ENCODE measurements at places on chromosomes 13 and 19.

DNA sequence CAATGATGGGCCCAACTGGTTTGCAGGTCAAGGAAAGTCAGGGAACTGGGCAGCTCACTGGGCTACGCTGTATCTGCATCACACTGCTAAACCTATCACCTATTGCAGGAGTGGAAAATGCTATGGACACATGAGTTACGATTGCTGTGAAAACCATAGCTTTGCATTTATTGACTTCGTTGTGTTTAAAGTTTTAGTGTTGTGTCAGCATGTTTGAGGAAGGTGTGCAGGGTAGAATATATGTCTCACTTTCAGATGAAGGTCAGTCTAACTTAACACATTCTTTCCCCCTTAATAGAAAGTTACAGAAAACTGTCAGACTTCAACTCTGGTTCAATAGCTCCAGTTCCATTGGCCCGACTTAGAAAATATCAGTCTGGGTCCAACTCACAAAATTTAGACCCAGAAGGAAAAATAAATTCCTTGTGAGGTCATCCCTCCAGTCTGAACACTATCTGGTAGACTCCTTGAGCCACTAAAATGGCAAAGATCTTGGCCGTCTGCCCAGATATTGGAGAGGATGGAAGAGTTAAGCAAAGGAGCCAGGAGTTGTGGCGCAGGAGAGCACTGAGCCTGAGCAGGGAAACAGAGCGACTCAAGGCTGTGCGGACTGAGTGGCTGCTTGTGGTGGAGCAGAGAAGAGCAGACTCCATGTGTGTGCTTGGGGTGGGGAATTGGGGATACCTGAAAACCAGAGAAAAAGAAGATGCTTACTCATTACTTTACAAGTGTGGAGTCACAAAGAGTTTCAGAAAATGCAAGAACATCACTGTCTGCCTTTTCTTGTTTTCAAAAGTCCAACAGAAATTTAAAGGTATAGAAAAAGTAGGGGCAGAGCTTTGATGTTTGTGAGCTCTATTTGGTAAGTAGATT, 518.5 kb downstream of the FGF9 start:
- no peak for DNase-seq

DNA sequence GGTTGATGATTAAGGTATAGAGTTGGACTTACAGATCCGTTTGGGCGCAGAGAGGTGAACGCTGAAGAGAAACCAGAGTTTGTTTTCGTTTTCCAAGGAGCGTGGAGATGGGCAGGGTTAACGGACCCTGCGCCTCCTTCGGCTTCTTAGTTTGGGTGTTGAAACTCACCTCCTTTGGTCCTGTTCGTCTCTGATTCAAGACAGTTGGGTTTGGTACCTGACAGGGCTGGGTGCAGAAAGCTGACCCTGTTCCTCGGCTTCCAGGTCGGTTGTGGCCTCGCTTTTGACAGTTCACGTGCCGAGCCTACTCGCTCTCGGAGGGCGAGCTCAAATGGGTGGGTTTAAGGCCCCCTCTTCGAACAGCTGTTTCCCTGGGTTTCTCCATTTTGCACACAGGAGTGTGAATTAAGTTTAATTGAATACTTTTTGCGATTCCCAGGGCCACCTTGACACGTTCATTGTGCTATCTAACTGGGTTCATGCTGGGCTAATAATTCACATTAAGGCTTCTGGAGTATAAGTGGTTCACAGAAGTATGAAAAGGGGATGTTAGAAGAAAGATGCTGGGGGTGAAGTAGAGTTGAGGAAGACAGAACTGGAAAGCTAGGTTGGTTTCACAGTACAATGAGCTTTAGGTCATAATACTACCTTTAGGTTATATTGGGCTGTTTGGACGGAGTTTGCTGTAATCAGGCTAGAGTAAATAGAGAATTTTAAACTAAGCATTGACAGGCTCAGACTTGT, 638 bp downstream of the USPL1 start:
- DNase-seq = no peak

DNA sequence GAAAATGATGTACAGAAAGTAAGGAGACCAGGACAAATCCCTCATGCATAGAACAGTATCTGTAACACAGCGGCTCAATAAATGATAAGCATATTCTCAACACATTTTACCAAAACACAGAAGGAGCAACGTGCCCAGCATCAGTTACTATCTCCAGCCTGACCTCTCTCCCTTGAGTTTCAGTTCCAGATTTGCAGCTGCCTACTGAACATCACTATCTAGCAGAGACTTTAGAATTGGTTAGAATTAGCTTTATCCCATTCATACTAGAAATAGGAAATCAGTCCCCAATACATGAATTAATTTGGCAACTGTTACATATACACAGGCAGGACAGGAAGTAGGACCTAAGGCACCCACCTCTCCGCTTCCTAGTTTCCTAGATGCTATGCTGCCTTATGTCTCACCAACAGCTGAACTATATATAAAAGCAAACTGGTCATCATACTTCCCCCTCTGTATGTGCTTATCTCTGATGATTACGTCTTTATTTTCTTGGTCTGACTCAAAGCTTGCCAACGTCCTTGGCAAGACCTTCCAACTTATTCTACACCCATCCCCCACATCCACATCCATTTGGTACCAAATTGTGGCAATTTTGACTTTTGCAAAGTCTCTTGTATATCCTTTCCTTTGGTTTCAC, 61.1 kb downstream of the SACS start:
- no peak for DNase-seq

DNA sequence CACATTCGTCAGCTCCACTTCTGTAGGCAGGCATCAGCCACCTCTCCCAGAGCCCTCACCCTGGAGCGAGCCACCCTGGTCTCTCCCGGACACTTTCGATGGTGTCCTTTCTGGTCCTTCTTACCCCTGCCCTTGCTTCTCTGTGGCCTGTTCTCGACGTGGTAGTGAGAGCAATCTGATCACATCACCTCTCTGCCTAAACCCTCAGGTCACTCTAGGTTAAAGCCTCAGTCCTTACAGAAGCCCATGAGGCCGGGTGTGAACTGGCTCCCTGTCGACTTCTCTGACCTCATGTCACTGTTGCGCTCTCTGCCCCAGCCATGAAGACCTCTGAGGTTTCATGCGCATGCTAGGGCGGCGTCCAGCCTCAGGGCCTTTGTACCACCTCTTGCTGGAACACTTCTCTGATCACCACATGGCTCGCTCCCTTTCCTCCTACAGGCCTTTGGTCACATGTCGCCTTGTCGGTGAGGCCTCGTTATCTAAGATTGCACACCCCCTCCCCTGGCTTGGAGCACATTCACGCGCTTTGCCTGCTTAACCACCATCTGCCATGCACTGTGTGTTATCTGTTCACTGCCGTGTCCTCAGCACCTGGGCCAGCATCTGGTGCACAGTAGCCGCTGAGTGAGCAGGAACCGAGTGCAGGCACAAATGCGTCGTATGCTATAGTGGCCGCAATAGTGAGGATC, 101.5 kb downstream of the DPF1 start:
- no peak for DNase-seq

DNA sequence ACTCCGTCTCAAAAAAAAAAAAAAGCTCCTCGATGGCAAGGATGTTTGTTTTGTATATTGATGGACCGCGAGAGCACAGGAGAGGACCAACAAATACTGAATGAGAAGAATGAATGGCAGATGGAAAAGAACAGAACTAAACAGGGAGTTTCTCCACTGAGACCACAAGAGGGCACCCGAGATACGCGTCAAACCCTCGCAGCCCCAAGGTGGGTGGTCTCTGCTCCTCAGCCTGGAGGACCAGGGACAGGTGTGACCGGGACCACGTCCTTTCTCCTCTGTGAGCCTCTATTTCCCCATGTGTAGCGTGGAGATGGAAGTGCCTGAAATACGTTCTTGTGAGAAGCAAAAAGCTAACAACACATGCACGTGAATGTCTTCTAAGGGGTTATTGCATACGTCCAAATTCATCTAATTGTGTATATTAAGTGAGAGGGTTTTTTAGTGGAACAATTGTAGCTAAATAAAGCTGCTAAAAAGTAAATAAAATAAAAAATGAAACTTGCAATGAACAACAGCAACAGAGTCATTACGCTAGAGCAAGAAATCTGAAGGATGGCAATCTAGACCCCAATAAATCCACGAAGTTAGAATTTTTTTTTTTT, 8.3 kb upstream of the CDC42EP5 start:
- no peak for DNase-seq

DNA sequence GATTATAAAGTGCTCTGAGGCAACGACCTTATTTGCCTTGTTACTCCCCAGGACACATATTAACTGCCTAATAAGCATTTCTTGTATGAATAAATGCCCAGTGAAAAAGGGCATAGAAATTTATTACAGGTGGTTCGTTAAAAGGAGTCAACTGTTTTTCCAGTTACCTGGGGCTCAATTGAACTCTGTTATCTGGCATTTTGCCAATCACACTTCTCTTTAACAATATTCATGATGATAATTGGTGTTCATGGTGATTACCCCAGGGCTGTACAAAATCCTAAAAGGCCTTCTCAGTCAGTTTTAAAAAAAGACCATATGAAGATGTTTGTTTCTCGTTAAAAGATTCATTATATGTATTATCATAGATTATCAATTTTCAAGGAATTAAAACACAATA, 57.1 kb downstream of the KL start:
- no peak for DNase-seq

DNA sequence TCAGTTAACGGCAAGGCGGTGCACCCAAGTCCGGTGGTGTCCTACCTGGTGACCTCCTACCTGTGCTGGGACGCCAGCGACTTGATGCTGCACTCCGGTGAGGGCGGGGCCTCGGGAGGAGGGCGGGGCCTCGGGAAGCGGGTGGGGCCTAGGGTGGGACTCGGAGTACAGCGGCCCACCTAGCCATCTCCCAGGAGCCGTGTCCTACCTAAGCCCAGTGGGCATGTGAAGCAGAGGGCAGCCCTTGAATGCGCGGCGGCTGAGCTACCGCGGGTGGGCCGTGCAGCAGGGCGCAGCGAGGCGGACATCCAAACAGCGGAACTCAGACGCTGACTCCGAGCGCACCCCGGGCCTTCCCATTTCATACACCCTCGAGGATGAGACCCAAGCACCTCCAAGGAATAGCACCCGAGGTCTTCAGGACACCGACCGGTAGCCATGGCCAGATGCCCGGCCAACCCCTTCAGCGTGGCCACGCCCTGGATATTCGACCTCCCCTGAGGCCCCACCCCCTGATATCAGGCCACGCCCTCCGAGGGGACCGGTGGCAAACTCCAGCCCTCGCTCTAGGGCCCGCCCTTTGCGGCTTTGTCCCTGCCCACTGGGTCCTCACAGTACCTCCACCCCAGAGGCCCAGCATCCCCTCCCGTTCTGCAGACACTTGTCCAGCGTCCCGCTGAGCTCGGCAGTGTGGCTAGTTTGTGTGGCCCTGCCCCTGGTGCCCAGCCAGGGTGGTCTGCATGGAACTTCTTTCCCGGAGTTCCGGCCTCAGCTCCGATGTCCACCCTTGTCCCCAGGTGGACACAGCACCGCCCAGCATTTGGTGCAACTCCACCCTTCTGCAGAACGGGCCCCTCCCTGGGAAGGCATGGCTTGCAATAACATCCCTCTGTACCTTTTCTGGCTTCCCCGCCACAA, 5.4 kb downstream of the KLK1 start:
- DNase-seq = no peak

GRCh38 chr13:106568299-106569003, 514 bp upstream of the ARGLU1 start:
- no peak for DNase-seq

GRCh38 chr19:55257461-55258420, 1.1 kb downstream of the PPP6R1 start:
- DNase-seq = no peak

DNA sequence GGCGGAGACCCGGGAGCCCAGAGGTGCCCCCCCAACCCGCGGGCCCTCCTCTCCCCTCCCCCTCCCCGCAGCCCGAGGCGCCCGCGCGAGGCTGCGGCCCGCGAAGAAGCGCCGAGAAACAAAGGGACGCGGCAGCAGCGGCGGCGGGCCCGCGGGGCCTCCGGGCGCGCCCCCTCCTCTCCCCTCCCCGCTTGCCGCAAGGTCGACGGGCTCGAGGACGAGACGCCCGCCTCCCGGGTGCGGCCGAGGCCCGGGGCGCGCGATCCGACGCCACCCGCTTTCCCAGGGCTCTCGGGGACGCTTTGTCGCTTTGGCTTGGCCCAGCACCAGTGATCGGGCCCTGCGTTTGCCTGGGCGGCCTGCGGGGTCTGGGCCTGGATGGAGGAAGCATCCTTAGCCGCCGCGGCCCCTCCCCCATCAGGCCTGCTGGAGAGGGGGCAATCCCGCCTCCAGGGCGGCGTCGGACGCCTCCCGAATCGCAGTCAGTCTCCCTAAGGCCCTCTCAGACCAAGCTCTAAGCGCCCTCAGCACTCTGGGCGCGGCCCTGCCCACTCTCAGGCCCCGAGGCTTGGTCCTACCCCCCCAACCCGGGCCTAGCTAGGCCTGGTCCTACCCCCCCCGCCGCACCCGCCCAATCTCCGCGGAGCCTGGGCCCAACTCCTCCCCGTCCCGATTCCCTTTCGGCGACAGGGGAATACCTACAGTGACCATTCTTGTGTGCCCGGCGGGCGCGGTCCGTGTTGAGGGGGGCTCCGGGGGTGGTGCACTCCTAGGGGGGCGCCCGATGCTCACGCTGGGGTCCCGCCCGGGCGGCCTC, 740 bp downstream of the ELAVL3 start:
- DNase-seq = no peak

- DNase-seq = peak; percentile 34
Measured at GRCh38 chr19:2648528-2648937, 54.0 kb downstream of the GNG7 start.

DNA sequence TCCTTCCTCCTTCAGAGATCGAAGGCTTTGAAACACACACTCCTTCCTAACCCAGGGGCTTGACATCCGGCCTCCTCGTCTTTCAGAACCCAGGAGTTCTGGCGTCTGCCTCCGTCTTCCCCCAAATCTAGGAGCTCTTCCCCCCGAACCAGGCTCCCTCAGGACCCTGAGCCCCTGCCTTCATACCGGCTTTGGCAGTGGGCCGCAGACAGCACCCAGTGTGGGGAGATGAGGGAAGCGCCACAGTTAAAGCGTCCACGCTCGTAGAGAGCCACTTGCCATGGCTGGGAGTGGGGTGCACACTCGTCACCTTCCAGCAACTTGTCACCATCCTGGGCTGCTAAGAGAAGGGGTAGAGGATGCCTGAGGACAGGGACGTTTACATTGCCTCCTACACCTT, 3.9 kb upstream of the KLK1 start:
- DNase-seq = no peak

Measured in NCI-H187 treated with DMSO at 0.1 percent for 48 hours (cell line).